ENCODE measurements at places on chromosomes 5 and 9.
A peak's percentile ranks its signal among the peaks of the same experiment; 100 is the strongest.

- no peak for DNase-seq
Observed at GRCh38 chr5:113118765-113119164, 142.2 kb downstream of the DCP2 start.

DNA sequence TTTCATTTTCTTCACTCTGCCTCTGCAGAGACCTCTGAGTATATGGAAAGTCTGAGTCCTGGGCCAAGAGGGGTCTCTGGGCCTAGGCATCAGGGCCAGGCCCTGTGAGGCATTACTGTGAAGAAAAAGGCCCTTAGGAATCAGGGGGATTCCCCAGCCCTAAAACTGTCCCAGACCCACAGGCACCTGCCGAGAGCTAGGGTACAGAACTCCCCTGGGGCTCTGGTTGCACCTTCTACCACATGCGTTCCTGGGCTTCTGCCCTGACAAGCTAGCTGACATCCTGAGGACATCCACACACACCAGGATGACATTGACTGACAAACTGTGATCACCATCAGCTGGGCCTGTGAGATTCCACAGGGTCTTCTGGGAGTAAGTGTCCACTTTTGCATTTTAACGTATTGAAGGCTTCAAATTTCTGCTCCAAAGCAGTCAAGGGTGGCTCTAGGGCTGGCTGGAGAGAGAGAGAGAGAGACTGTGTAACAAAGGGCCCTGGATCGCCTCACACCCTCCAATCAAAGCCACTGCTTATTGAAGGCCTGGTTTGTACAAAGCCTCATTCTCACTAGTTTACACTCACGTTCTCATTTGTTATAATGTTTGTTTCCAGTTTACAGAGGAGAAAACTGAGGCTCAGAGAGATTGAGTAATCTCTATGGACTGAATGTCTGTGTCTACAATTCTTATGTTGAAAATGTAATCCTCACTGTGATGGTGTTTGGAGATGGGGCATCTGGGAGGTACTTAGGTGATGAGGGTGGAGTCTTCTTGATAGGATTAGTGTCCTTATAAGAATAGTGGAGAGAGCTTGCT, 45.1 kb downstream of the TGFBI start:
- DNase-seq: no peak

DNA sequence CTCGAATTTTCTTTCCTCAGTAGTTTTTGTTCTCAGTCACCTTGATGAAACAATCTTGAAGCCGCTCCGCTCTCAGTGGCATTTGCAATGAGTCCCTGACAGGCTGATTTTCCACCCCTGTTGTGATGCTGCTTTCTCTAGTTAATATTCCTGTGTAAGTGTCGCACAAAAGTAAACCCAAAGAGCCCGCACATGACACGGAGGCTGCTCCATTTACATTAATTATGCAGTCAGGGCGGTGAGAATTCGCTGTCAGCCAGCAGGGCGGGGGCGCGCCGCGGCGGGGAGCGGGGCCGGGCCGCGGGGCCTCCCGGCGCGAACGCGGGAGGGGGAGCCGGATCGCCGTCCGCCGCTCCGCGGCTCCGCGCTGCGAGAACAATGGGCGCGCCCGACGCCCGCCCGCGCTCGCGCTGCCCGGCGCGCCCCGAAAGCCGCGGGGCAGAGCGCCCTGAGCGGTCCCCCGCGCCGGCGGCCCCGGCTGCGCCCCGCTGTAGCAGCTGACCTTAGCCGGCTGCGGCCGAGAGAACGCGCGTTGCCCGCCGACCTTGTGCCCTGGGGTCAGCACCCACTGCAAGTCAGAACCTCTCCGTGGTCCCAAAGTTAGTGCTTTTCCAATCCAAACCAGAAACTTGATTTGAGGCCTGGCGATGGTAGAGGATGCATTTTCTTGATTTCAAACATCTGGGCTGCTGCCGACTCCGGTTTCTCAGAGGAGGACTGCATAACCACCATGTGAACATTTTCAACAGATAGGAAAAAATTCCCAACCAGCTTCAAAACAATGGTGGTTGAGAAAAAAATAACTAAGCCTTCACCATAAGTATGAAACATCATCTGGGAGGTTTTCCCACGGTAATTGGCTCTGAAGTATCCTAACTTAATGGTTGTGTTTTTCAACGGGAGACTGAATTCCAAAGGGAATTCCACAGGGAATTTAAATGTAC, 142.6 kb downstream of the PBX3 start:
- DNase-seq: peak; percentile 29

DNA sequence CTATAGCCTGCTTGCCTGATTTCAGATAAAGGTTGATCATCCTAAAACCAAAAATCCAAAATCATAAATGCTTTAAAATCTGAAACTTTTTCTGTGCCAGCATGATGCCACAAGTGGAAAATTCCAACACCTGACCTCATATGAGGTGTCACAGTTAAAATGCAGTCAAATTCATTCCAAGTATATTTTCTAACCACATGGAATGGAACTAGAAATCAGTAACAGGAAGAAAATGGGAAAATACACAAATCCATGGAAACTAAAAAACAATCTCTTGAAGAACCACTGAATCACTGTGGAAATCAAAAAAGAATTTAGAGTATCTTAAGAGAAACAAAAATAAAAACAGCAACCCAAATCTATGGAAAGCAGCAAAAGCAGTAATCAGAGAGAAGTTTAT, 297.5 kb upstream of the COX7C start:
- DNase-seq: peak; percentile 69

DNA sequence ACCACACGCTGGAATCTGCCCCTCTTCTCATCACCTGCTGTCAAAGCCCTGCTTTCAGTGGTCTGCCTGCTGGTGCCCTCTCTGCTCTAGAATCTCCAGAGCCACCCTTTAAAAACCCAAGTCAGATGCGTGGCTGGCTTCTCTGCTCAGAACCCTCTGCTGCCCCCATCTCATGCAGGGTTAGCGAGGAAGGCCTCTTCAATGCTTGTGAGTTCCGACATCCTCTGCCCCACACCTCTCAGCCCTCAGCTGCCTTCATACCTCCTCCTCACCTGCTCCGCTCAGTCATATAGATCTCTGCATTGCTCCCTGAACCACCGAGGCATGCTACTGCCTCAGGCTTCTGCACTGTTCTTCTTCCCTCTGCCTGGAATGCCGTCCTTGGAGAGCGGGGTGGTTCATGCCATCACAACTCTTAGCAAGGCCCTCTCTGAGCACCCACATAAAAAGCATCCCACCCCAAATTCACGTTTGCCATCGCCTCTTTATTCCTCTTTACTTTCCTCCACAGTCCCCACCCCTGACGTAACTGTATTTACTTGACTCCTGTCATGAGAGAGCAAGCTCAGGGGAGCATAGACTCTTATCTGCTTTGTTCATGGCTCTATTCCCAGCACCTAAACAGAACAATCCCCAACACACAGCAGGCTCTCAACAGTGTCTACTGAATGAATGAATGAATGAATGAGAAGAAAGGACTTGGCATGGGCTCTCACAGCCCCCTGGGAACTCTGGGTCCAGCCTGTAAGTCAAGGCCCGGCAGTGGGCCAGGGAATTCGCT, 10.4 kb downstream of the SHB start:
- DNase-seq: no peak

GRCh38 chr5:74919487-74919886, 53.3 kb upstream of the FAM169A start:
- DNase-seq: peak; percentile 62

DNA sequence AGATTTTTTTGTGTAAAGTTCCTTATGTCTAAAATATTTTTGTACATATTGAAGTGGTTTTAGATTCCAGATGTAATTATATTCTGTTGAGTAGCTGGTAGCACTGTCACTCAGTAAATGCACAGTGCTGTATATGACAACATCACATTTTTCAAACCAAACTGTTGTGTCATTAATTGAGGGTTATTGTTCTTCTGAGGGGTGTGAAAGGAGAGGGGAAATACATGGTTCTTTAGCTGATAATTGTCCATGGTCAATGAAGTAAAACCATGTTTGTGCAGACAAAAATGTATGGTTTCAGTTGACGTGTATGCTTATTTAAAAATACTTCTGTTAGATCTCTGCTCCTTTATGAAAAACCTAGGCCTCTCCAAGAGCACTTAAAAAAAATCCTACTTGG, 3.3 kb downstream of the ZNF462 start:
- no peak for DNase-seq

DNA sequence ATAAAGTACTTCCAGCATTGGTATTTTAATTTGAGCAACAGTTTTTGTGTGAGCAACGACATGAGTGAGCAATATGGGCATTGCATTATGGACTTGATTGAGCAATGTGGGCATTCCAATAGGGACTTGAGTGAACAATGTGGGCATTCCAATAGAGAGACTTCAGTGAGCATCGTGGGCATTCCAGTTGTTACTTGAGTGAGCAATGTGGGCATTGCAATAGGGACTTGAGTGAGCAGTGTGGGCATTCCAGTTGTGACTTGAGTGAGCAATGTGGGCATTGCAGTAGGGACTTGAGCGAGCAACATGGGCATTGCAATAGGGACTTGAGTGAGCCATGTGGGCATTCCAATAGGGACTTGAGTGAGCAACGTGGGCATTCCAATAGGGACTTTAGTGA, 52.2 kb downstream of the ZCCHC7 start:
- no peak for DNase-seq

DNA sequence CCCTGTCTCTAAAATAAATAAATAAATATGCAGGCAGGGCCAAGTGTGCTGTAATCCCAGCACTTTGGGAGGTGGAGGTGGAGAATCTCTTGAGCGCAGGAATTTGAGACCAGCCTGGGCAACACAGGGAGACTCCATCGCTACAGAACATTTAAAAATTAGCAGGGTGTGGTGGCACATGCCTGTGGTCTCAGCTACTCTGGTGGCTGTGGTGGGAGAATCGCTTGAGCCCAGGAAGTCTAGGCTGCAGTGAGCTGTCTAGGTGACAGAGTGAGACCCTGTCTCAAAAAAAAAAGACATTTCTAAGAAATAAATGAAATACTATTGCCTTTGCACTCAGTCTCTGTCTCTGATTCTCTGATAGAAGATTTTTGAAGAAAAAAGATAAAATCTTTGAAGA, 1.2 kb upstream of the PCDHGA10 start:
- no peak for DNase-seq

GRCh38 chr9:36140086-36141084, 3.9 kb downstream of the GLIPR2 start:
- no peak for DNase-seq

GRCh38 chr9:125756518-125756917, 9.3 kb downstream of the PBX3 start:
- DNase-seq: peak; percentile 11

DNA sequence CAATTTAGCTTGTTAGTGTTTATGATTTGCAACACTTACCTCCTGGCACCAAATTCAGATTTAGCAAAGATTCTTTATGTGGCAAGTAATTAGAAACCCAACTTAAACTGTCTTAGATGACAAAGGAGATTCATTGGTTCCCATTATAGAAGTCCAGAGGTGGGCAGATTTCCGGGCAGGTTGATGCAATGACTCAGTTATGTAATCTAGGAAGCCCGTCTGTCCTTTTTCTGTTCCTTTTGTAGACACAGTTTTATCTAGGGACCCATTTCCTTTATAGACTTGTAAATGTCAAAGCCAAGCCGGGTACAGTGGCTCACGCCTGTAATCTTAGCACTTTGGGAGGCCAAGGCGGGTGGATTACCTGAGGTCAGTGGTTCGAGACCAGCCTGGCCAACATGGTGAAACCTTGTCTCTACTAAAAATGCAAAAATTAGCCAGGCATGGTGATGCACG, 20.3 kb upstream of the ANKRD33B start:
- DNase-seq: no peak

GRCh38 chr5:151236888-151237287, 13.0 kb upstream of the CCDC69 start:
- DNase-seq: no peak

DNA sequence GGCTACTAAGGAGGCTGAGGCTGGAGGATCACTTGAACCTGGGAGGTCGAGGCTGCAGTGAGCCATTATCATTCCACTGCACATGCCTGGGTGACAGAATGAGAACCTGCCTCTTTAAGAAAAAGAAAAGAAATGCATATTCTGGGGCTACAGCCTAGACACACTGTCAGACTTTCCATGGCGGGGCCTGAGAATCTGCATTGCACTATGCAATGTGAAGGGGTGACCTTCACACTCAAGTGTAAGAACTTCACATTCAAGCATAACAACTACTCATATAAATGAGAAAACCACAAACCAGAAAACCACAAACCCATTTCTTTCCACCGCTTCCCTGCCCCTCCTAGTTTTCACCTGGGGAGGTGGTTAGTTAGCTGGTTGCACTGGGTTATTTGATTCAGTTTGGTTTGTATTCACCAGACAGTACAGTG, 18.0 kb upstream of the FBP2 start:
- peak; percentile 13 for DNase-seq

DNA sequence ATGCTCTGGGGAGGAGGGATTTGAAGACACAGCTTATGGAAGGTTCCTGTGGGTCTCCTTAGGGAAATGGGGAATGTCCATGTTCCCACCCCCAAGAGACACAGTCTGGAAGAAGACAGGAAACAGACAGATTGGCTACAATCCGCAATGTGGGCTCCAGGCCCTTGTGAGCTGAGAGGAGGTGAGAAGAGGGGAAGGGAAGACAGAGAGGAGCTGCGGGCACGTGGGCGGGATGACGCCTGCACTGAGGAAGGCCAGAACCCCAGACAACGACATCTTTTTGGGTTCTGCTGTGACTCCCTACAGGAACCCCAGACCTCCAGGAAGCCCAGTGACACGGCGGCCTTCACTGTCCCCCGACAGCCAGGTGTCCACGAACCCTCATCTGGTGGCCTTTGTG, 29.9 kb upstream of the NKD2 start:
- no peak for DNase-seq

GRCh38 chr9:128421482-128421996, 882 bp downstream of the CERCAM start:
- DNase-seq: no peak

DNA sequence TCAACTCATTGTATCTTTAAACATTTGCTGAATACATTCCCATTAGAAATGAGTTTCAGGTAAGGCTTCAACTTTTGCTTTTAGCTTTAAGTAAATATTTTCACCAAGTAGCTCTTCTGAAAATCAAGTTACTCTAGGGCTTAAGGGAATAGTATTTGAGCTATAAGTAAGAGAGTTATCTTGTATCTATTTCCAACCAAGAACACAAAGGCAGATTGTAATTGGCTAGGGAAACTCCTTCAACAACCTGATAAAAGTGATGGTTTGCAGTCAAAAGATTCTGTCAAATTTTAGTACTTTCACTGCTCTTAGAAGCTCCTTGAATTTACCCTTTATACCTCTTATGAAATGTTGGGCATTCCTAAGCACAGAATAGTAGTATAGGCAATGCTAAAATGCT, 13.0 kb downstream of the ELL2 start:
- no peak for DNase-seq

- no peak for DNase-seq
Observed at GRCh38 chr5:143361438-143361837, 42.0 kb downstream of the NR3C1 start.
